Esophagus squamous epithelium (tissue), 5 donors: ENCODE measurements at places on chromosomes 7 and 10.

GRCh38 chr10:113313722-113314121, 239.1 kb upstream of the HABP2 start:
- no peak overlapping the region for H3K27ac ChIP-seq
- no peaks in the 10 kb centered on the region for H3K36me3 ChIP-seq
- H3K27me3 ChIP-seq: peaks cover 31% of the 10 kb centered on the region
- H3K4me3 ChIP-seq: no peak overlapping the region
- H3K4me1 ChIP-seq: no peaks in the 10 kb centered on the region

- DNase-seq: no peak
- no peaks in the 10 kb centered on the region for H3K36me3 ChIP-seq
- H3K4me3 ChIP-seq: no peak overlapping the region
Observed at GRCh38 chr7:121023683-121024511, 35.4 kb downstream of the CPED1 start.

- DNase-seq: no peak
- H3K4me1 ChIP-seq: no peaks in the 10 kb centered on the region
- no peak overlapping the region for H3K27ac ChIP-seq
Observed at GRCh38 chr10:10165415-10165814, 852.3 kb upstream of the CELF2 start.

DNA sequence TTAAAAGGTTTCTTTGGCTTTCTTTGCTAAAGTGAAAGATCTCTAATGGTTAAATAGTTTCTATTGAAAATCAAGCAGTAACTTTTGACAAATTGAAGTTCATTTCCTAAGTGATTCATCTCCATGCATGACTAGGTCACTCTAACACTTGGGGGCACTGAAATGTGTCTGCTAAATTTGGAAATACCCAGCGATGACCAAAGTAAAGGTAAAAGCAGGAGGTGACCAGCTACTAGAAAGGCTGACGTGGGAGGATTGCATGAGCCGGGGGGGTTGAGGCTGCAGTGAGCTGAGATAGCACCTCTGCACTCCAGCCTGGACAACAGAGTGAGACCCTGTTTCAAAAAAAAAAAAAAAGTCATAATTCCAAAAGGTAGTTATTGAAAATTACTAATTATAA, 111.8 kb upstream of the GPR141 start:
- H3K27me3 ChIP-seq: no peaks in the 10 kb centered on the region
- no peaks in the 10 kb centered on the region for H3K36me3 ChIP-seq
- no peak overlapping the region for H3K4me3 ChIP-seq
- DNase-seq: no peak
- no peaks in the 10 kb centered on the region for H3K4me1 ChIP-seq
- no peak overlapping the region for H3K27ac ChIP-seq

DNA sequence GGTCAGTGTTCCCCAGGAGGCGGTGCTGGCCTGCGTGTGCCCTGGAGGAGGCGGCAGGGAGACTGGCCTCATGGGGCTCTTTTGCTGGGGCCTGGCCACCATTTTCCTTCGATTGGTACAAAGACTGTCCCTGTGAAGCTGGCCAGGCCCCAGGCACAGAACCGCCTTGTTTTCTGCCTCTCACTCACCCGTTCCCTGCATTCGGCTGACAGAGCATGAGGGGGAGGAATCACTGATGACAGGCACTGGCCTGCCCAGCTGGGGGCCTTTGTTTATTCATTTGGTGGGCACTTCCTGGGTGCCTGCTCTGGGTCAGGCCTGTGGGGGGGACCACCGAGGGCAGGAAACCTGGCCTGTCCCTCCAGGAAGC, 139.2 kb downstream of the FAM53B start:
- H3K4me1 ChIP-seq: peaks cover 40% of the 10 kb centered on the region
- no peaks in the 10 kb centered on the region for H3K36me3 ChIP-seq
- DNase-seq: no peak

GRCh38 chr7:41869997-41870396, 167.1 kb upstream of the INHBA start:
- H3K4me1 ChIP-seq: no peaks in the 10 kb centered on the region
- no peaks in the 10 kb centered on the region for H3K27me3 ChIP-seq
- H3K27ac ChIP-seq: no peak overlapping the region
- no peak for DNase-seq
